Omental fat pad (tissue), 4 donors: ENCODE measurements at places on chromosomes 12 and 14. TPM values are rescaled to one million over a fixed set of nuclear protein-coding genes. Genes with fewer than 3 reads are reported as not detected.
A peak's percentile ranks its signal among the peaks of the same experiment; 100 is the strongest.

- no peak for DNase-seq
Measured at GRCh38 chr14:93044556-93044955, 71.2 kb downstream of the ITPK1 start.

RNF31 gene
- total RNA-seq: 64.2 TPM

RERGL gene
- total RNA-seq: 3.3 TPM

DNA sequence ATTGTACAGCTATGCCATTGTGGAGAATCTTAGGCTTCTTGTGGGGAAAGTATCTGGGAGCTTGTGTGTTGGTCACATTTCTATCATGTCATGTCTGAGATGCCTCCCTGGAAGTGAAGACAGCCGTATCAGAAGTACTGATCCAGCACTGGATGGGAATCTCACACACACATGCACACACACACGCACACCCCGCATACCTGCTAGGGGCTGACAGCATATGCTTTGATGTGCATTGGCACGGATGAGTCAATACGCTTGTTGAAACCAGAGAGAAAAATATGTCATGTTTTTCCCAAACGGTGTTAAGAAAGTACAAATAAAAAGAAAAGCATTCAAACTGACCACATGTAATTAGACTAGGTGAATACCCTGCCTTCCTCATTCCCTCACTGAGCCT is 260.8 kb downstream of the KTN1 start:
- no peak for DNase-seq

E2F7 gene
- not detected for total RNA-seq

GRCh38 chr12:14560904-14561574 is 6.6 kb downstream of the PLBD1 start:
- no peak for DNase-seq

GRCh38 chr12:118050972-118051910 is 9.7 kb downstream of the WSB2 start:
- DNase-seq: no peak

GRCh38 chr14:45641541-45641940 is 388.5 kb upstream of the MIS18BP1 start:
- DNase-seq: no peak

DNA sequence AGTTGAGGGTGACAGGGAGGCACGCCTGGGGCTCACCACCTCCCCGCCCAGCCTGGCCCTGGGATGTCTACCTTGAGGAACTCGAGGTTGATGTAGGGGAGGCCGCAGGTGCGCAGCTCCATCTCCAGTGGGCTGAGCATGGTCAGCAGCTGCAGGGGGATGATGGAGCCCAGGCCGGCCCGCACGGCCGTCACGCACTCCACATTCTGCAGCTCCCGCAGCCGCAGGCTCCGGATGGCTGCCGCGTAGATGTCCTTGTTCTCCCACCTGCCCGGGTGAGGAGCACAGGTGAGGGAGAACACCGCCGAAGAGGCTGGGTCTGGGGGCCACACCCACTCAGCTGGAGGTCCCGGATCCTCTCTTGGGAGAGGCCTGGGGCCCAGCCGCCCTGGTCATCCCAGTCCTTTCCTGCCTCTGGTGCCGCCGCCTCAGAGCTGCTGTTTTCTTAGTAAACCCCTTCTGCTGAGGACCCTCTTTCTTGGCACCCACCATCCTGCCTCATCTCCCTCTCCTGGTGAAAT is 38.2 kb downstream of the TRAFD1 start:
- no peak for DNase-seq

DNA sequence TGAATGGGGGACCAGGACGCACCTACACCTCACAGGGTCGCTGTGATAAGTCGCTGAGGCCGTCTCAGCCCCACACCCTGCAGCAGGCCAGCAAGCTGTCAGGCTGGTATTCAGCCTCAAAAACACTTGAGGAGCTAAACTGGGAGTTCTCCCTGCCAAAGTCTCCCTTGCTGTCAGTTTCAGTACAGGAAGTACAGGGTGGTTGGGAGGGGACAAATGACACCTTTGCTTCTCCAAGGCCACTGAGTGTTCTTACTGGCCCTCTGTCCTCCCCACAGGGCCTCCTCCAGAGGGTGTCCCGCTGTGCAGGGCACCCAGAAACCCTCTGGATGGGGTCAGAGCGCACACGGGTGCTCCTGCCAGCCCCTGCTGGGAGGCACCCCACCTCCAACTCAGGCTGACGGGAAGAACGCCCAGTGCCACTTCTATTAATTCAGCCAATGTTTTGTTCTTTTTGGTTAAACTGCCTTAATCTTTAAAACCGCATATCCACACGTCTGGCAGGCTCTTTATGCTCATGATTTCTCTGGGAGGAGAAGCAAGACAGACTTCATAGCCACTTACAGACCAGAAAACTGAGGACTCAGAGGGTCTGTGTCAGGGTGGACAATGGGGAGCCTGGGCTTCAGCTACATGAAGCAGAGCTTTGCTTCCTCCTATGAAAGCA is 75.9 kb downstream of the ITPK1 start:
- no peak for DNase-seq

PRKD1 gene
- total RNA-seq: 9.1 TPM

DNA sequence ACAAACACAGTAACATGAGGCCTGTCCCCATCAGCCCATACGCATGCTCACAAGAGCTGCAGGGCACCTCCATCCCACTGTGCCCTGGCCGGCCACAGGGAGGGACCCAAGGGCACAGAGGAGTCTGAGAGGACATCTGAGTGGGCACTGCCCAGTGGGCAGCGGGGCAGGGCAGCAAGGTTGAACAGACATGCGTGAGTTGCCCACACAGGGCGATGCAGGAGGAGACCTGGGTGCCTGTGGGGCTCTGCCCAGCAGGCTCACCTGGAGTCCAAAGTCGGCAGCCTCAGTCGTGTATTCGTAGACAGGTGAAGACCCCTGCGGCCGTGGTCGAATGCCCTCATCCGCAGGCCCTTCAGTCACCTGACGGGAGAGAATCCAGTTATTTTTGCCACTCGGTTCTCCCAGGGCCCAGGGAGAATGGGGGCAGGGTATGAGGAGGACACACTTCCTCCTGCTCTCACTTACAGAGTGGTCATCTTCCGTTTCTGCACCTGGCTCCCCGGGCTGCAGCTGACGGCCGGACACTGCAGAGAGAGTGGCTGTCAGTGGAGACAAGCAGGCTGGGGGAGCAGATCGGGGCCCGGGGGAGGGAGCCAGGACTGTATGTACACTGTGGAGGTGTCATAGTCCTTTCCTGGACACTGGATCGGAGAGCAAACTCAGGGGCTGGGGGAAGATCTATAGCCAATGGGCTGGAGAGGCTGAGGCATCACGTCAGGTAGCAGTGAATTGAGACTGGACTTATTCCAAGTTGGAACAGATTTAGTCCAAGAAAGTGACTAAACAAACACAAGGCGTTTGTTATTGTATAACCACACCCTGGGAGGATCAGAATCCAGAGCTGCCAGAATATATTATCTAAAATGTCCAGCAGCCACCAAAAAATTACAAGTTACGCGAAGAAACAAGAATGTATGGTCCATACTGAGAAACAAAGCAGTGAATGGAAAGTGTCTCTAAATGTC is 20.7 kb downstream of the AHNAK2 start:
- DNase-seq: no peak

DNA sequence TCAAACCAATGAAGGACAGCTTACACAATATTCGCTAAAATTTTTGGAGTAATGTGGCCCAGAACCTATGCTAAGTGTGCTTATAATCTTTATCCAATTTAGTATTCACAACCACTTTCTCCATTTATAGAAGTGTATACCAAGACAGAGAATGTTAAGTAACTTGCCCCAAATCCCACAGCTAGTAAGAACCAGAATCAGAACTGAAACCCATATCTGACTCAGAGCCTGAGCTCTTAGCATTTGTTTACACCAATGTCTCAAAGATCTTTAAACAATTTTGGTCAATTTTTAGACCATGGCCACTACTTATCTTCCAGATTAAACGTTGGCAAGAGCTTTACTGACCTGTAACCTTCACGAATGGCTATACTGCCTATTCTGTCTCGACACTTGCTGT is 53.0 kb downstream of the PAPLN start:
- no peak for DNase-seq

- no peak for DNase-seq
Measured at GRCh38 chr14:35044939-35045797, 904 bp upstream of the FAM177A1 start.

MARCHF9 gene
- 6.2 TPM for total RNA-seq

RASAL1 gene
- not detected for total RNA-seq

DNA sequence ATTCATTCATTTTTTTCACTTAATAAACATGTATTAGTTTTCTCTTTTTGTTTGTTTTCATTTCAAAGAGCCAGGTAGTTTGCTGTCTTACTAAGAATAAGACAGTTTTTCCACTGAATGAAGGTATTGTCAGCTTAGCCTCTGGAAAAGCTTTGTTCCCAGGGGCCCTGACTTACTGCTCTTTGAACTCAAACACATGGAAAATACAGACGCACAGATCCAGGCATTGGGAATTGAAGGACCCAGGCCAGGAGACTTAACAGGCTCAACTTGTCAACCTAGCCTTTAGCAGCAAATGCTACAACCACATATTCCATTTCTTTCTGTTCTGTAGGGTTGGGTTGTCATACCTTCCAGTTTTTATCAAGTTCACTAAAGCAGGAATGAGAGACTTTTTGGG is 38.5 kb upstream of the SLCO1C1 start:
- DNase-seq: no peak

CLEC4D gene
- 1.1 TPM for total RNA-seq

ITGA5 gene
- 292 TPM for total RNA-seq

DNAJC22 gene
- total RNA-seq: not detected

DAO gene
- total RNA-seq: not detected

- no peak for DNase-seq
Measured at GRCh38 chr12:98896938-98897337, 251.8 kb downstream of the APAF1 start.

CCDC175 gene
- total RNA-seq: not detected

GRCh38 chr12:103012884-103013283 is 55.4 kb downstream of the ASCL1 start:
- DNase-seq: no peak

DNA sequence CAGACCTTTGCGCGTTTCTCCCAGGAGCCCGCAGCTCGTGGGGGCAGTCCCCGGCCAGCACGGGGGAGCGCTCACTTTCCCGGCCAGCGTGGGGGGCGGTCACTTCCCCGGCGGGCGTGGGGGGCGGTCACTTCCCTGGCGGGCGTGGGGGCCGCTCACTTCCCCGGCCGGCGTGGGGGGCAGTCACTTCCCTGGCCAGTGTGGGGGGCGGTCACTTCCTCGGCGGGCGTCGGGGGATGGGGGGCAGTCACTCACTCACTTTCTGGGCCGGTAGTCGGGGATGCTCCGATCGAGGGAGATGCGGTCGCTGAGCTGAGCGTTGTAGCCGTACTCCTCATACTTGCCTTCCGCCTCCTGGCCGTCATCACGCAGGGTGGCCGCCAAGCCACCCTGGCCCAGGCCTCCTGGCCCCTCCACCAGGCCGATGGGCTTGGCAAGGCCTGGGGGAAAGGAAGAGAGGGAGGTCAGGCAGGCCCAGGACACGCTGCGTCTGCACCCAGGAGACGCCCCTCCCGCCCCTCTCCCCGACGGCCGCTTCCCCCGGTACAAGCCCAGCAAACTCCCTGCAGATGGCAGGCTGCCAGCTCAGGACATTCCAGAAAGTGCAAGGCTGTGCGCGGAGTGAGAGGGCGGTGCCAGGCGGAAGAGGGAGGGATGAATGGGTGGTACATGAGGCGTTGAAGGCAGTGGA is 43.3 kb downstream of the GALNT9 start:
- DNase-seq: peak; percentile 64

- DNase-seq: no peak
Measured at GRCh38 chr12:52193991-52194390, 2.2 kb upstream of the KRT80 start.

PNN gene
- total RNA-seq: 26.7 TPM

DNA sequence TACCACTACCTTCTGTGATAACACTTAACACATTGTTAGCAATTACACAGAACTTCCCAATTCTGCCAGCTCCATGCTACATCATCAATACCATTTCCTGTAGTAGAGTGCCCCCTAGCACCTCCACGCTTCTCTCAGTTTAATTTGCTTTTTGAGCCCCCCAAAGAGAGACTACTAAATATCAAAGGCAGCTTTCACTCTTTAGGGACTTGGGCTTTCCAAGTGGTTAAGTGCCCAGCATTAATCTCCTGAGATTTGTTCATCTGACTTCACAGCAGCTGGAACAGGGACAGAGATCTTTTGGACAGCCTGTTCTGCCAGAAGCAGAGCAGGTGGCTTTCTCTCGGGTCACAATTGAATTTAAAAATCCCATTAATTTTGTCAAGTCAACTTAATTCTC is 954.9 kb downstream of the DIO2 start:
- DNase-seq: no peak

DNA sequence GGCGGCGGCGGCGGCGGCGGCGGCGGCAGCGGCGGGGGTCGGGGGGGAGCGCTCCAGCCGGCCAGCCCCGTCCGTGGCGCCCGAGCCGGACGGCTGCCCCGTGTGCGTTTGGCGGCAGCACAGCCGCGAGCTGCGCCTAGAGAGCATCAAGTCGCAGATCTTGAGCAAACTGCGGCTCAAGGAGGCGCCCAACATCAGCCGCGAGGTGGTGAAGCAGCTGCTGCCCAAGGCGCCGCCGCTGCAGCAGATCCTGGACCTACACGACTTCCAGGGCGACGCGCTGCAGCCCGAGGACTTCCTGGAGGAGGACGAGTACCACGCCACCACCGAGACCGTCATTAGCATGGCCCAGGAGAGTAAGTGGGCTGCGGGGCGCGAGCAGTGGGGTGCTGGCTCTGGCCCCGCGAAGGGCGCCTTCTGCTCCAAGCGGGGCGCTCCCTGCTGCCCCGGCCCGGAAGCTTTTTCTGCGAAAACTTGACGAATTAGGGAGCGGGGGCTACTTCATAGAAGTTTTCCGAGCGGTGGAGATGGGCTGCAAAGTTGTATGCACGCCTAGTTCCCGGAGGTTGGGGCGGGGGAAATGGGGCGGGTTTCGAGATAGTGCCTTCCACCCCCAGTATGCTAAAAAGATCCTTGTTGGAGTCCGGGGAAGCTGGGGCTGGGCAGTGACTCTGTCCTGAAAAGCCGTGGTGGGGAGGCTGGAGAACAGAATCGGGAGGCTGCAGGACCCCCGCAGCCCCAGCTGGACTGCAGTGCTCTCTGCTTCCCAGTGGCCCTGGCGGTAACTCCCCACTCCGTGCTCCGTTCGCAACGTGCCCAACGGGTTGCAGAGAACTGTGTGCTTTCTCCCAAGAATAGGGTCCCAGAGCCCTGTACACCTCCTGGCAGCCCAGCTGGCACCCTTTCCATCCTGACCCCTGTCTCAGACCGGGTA is 751 bp downstream of the GDF11 start:
- no peak for DNase-seq

SVOP gene
- not detected for total RNA-seq

- no peak for DNase-seq
Measured at GRCh38 chr14:65471038-65471878, 58.7 kb downstream of the FUT8 start.

GRCh38 chr12:107931761-107932160 is 157.3 kb downstream of the ASCL4 start:
- DNase-seq: no peak
